Kidney capillary endothelial cell (primary cell): ENCODE measurements at places on chromosomes 11 and 22.
A peak's percentile ranks its signal among the peaks of the same experiment; 100 is the strongest.

DNA sequence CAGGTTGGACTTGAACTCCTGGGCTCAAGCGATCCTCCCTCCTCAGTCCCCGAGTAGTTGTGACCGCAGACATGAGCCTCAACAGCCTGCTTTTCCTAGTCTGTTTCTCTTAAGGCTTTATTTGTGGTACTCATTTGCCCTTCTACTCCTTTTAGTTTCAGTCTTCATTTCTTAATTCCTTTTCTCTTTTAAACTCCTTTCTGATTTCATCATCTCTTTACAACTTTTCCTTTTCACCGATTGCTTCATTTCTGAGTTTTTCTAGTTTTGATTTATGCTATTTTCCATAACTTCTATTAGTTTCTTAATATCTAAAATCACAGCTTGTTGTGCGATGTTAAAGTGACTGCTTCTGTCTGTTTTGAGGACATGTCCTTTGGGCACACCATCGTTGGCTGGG lies 17.3 kb upstream of the MRGPRF start:
- DNase-seq: no peak

DNA sequence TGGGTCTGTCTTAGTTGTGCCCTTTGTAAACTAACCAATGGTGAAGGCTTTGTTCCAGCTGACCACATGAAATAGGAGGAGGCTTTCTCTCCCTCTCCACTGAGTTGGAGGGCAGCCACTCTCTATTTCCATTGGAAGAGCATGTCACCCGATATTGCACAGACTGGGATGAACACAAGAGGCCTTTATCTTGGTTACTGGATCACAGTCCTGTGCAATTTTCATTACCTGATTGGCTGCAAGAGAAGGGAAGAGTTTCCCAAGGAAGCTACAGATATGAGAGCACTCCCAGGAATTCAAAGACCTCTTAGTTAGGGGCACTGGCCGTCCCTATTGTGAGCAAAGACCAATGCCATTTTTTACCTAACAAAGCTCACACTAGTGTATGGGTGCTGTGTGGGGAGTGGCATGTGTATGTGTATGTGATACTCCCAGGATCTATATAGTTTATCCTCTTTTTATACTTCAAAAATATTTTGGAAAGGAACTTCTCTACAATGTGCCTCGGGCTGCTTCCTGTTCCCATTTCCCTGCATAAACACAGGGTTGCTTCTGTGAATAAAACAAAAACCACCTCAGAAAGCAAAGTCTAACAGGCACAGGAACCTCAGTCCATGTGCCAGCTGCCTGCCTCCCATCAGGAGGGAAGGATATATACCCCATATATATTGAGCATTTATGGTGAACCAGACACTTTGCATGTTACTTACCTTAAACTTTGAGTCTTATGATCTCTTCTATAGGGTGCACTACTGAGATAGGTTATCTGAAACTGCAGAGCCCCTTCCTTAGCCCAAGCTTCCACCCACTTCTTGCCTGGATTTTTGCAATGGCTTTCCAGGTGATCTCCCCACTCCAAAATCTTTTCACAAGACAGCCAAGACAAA lies 126.5 kb downstream of the RASSF10 start:
- DNase-seq: no peak

DNA sequence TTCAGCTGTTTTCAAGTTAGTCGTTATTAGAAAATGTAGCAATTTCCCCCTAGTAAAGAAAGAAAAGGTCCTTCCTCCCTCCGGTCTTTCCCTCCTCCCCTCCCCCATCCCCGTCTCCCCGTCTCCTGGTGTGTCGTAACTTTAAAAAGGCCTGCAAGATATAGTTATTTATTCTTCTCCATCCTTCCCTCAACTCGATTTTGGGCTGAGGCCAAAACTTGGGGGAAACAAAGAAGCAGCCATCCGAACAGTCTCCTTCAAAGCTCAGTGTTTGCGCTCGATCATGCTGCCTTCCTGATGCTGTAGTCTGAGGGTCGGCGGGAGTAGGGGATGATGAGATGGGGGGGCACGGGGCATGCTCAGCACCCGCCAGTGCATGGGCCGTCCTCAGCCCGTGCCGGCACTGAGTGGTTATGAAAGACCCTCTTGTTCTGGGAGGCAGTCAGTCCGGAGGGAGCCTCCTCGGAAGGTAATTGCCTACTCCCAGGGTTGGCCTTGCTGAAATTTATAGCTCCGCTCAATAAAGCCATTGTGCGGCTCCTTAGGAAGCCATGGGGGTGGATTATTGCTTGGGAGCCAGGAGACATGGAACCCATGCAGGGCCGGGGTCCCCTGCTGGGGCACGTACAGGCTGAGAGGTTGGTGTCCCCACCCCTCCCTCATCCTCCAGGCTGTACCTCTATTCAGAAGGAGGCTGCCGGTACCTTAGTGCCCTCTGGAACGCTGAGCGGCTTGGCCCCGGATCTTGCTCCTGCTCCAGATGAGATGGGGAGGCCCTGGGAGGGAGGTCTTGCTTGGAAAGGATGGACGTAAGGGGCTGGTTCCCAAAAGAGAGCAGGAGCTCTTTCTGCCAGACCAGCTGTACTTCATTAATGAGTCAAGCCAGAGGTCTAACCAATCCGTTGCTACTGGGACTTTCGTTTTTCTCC lies 212.7 kb upstream of the CADM1 start:
- DNase-seq: no peak

- DNase-seq: no peak
Measured at GRCh38 chr22:17368554-17369438, 464 bp upstream of the CECR2 start.

DNA sequence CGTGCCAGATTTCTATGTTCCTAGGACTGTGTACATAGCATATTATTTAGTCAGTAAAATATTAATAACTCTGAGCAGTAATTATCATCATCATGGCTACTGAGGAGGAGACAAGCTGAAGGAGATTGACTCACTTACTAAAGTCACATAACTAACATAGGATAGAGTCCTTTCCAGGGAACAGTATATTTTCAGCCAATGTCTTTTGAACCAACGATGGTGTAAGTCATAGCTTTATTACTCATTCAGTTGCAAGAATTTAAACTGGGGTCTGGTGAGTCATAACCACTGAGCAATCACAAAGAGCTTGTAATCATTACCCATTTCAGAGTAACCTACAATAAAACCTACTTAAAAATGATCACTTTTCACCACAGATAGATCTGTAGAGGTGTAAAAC lies 1564.8 kb upstream of the TENM4 start:
- peak; percentile 64 for DNase-seq

- no peak for DNase-seq
Measured at GRCh38 chr11:34997952-34998528, 81.6 kb downstream of the PDHX start.

- DNase-seq: no peak
Measured at GRCh38 chr11:112394304-112394703, 133.6 kb upstream of the PLET1 start.

DNA sequence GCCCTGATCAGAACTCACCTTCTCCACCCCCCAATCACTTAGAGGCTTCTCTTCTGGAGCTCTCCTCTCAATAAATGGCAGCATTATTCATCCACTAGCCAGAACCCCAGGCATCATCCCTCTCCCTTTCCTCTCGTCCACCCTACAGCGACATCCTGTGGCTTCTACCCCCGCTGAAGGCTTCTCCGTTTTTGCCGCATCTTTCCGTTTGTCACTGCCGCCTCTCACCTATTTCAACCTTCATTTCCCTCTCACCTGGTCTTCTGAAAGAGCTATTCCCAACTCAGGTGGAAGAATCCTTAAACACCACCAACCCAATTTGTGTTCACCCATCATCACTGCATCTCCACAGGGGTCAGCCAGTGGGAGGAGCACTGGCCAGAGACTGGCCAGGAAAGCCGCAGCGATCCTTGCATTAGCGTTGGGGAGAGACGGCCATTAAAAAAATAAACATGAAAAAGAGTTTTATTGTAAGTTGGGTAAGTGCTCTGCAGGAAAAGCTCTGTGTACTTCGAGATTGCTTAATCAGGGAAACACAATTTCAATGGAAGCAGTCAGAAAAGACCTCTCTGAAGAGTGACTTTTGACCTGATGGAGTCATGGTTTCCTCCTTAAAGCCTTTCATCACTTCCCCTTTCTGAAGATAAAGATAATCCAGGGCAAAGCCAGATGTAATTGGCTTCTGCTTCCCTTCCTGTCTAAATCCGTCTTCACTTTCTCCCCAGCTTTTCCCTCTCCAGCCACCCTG lies 36.7 kb downstream of the SPATA19 start:
- DNase-seq: no peak

DNA sequence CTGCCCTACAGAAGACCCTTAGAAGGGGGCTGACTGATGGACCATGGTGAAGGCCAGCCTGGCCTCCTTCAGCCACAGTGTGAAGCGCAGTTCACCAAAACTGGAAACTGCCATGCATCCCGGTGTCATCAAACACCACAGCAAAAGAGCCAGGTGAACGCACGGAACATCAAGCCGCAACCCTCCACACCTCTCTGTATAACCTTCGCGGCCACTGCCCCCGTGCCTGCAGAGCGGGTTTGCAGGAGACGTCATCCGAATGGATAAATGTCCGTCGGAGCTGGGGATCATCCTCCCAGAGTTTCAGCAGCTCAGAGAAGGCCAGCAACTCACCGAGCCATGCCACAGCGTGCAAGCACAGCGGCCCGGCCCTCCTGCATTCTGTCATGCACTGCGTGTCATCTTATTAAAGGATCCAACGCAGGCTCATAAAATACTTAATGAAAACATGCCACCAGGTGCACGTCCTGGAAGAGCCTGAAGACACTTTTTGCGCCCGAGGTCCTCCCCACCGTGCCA lies 309.9 kb downstream of the BRD1 start:
- no peak for DNase-seq

DNA sequence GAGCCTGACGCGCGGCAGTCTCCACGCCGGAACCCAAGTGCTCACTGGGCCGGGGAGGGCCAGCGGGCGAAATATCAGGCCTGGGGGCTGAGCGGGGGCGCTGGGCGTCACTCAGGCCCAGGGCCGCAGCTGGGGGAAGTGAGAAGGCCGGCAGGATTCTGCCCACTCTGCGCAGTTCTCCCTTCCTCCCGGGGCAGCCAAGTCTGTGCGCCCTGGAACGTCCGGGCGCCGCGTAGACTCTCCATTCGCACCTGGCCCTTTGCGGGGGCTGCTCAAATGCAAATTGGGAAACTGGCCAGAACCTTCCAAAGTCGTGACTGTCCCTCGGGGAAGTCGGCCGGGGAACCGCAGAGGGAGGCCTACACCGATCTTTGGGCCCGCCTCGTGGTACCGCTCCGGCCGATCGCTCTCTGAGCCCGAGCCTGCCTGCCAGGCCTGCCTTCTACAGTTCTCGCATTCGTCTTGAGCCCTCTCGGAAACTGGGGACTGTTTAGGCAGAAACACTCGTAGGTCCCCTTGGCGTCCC lies 2.2 kb upstream of the SLC6A5 start:
- no peak for DNase-seq

DNA sequence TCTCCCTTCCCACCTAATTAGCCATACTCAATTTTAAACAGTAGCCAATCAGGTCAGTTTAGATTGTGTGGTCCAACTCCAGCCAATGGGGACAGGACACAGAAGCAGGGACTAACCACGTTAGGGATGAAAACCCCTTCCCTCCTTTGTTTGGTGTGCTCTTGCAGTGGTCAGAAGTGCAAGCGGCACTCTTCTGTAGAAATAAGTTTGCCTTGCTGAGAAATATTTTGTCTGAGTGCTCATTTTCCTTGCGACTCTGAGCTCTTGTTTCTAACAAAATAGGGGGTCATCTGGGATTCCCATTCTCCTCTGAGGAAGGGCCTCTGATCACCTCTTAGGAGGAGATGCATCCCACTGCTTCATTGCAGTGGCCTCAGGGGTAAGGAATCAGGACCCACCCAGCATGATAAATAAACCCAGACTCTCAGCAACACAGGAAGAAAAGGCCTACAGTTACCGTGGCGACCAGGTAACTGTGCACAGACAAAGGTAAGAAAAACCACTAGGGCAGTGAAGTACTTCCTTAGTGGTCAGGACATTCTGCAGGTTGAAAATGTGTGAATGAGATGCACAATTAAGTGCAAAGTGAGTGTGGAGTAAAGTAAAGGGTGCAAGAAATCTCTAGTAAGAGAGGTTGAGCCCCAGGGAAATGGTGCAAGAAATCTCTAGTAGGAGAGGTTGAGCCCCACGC lies 55.4 kb downstream of the ZNF280B start:
- DNase-seq: no peak

- peak; percentile 60 for DNase-seq
Measured at GRCh38 chr11:93921695-93922468, 71.5 kb upstream of the VSTM5 start.

DNA sequence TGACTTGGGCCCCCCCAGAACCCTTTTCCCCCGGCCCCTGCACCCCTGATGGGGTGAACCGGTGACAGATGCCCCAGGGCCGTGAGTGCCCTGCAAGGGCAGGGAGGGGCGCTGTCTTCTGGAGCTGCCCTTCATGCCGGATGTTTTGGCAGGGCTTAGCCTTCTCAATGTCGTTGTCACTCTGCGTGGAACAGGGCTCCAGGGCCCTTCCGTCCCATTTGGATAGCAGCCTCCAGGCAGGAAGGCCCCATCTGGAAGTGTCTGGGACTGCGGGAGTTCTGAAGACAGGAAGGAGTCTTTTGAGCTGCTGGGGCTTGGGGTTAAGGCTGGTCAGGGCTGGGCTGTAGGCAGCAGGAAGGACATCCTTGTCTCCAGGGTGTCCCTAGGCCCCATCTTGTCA lies 4.6 kb downstream of the FRMD8 start:
- peak; percentile 86 for DNase-seq

GRCh38 chr11:70399681-70400112 lies 1.4 kb downstream of the CTTN start:
- DNase-seq: peak; percentile 96

DNA sequence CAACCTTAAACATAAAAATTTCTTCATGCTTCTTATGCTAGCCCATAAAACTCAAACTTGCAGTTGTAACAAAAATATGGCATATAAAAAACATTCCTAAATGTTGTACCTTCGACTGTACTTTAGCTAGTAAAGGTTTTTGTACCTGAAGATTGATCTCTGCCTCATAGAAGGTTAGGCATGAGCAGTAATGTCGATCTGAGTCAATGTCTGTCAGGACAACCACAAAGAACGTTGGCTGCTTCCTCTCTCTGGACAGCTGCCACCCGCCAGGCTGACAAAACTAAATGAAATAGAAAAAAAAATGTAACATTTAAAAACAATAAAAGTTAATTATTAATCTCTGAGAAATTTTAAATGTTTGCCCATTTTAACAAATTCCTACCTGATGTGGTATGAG lies 251.3 kb downstream of the SBF2 start:
- DNase-seq: no peak

DNA sequence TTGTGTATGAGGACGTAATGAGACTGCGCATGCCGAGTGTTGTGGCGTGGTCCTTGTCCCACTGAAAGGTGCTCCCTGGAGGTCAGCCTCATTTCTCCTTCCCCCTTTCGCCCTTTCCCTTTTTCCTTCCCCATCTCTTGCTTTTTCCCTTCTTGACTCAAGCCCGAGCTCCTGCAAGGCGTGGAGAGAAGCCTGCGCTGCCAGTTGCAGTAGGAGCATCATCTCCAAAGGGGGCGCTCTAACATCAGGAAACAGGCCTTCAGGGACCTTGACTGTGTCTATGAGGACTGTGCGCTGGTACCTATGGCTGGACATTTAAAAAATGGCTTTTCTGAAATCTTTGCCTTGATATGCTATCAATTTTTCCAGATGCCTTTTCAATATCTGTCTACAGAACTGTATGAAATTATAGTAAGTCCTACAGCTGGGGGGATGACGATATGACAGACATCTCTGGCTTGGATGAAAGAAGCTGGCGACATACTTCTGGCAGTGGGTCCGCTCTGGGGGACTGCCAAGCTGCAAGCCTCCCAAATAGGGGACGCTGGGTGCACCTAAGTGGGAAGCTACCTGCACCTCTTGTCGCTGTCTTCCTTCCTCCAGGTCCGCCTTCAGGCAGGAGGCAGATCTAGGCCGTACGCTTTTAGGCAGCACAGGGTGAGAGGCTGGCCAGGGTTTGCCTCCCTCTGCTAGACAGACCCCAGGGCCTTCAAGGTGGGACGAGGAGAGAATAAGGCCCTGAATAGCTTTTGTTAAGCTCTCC lies 96.5 kb downstream of the NXPE2 start:
- DNase-seq: peak; percentile 55
